ENCODE measurements at places on chromosomes 6 and 20.

DNA sequence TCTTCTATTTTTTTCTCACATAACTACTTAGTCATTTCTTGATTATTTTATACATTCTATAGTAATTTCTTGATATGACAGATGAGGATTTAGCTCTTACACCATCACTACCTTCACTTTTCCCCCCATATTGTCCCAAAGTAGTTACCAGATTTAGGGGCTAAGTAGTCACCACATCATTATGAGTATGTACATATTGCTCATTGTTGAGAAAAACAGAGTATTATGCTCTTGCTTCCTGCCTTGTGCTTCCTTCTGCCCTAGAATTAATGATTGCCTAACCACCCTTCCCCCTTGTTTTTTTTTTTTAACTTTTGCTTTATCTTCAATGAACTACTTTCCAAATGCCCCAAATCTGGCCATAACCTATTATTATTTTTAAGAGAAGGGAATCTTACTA lies 6.8 kb upstream of the HLA-B start:
- no peak for DNase-seq

GRCh38 chr20:51091406-51092195 lies 68.7 kb upstream of the KCNG1 start:
- DNase-seq, result no peak

DNA sequence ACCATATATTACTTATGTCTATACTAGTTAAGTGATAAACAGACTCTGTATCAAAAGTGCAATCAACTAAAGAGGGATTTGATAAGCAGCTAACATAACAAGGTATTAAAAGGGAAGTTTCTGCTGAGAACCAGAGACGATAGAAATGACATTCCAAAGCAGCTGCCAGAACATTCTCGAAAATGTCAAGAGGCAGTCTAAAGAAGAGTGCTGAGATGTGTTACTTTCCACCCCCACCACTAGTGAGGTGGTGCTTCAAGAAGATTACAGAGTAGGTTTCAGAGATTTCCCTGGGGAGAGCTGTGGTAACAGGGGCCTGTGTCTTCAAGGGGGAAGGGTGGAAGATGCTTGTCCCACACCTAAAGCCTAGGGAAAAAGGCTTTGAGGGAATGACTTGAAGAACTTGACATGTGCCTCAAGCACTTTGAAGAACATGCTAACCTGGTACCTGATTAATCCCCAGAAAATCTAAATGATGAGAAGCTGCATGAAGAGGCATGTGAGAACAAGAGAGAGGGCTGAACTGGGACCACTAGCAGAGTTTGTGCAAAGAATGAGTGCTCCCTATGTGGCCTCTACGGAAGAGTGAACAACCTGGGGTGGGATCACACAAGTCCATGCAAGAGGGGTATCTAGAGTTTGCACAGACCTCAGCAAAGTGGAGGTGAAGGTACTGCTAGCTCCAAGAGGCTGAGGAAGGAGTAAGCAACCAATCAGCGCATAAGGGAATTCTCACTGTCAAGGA lies 5.0 kb downstream of the FAM184A start:
- no peak for DNase-seq

DNA sequence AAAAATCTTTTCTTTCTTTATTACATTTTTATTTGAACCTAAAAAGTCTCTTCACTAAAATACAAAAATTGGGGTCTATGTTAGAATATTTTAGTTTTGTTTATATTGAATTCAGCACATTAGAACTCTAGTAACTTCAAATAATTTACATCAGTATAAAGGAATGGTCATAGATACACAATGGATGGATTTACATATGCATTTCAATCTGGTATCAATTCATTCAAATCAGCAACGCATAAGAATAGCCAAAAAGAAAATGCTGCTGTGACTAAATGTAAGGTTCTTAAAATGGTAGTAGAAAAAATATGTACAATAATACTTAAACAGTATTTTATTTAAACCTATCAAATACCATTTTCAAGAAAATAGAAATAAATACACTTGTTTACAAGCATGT lies 47.6 kb upstream of the MANEA start:
- DNase-seq, result no peak

DNA sequence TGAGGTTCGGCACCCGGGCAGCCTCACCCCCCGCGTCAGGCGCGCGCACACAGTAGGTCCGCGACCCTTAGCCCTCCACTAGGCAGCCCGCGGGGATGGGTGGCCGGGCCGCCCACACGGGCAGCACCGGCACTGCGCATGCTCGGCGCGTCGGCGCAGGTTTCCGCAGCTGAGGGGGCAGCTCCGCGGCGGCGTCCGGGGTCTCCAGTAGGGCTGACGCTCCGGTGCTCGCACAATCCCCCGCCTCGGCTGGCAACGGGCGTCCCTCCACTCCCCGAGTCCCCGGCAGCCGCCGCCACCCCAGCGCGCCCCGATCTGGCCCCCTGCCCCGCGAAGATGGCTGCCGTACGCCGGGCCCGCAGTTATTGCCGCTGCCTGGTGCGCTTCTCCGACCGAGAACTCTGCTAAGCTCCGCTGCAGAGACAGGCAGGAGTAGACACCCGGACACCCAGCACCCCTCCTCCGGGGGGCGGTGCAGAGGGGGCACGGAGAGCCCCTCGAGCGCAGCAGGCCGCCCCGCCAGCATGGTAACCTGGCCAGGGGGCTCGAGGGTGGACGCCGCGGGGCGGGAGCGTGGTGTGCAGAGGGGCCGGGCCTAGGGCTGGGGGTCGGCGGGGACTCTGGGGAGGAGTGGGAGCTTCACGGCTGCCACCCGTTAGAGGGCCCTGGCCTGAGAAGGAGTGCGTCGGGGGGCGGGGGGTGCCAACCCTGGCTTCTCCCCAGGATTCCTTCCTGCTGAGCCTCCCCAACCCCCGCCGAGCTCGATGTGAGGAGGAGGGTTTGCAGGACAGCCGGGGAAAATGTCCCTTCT lies at the start of gene FBXO9:
Gene FBXO9, plus strand, starts transcription at position 139 of the 811 bp plus-strand sequence. Its CDS starts 386 bp downstream, at position 525.
- peak; percentile 78 for DNase-seq

DNA sequence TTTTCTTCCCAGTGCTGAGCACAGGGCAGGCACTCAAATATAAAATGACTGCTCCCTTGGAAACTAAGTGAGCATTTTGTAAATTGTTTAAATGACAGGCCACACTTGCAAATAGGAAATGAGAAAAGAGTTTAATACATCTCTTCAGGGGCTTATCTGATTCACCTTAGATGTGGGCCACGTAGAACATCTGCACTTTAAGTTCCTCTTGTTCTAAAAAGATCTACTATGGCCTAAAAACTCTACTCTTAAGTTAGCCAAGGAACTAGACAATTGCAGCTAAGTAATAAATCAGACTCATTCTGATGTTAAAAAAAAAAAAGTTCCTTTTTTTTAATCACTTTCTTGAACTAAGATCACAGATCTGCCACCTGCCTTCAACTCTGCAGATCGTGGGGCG lies 126.3 kb downstream of the KIF16B start:
- no peak for DNase-seq

DNA sequence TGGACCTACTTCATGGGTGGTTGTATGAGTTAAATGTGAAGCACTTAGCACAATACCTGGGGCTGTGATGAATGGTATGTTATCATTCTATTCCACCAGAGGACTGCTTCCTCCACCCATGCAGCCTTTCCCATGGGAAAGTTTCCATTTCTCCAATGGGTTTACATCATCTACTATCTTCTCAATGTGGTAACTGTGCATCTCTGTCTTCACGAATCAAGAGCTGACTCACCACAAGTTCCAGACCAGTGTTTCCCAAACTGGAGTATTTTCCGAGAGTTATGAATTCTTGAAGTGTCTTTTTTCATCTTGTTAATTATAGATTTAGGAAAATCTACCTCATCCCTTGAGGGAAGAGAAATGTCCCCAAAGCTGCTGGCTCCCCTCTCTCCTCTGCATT lies 182.8 kb downstream of the UNC5CL start:
- DNase-seq, result no peak

- no peak for DNase-seq
Measured at GRCh38 chr6:34196833-34197195, 39.9 kb upstream of the HMGA1 start.

- DNase-seq, result no peak
Measured at GRCh38 chr20:63378626-63379025, 17.5 kb upstream of the CHRNA4 start.

- DNase-seq, result no peak
Measured at GRCh38 chr20:63967330-63968135, 2.2 kb downstream of the ZNF512B start.

DNA sequence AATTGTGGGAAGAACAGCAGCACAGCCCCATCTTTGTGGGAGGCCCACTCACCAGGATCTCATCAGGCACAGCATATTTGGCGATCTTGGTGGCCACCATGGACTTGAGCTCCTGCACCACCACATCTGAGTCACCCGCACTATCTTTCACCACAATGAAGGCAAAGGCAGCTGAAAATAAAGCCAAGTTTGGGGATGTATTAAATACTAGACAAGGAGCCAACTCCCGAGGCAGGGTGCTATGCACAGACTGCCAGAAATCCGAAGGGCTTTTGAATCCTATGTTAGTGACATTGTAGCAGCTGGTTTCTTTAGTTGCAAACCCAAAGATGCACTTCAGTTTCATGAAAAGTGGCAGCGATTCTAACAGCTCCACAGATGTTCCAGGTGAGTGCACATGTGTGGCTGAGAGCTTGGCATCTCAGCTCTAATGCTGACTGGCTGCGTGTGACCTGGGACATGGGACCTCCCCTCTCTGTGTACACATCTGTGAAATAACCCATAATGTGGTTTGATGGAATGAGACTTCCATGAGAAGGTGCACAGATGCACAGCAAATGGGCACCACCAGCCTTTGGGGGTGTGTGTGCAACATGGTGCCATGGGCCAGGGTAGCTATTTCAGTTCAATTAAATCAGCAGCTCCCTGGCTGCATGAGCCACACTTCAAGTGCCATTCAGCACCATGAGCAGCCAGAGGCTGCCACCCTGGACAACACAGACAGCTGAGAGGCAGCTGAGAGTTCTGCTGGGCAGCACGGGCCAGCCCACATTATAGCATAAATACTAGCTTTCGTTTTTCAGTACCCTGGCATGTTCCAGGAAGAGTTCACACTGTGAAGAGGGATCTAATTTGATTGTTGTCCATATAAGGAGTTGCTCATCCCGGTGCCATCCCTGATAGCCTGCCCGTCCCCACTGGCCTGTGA lies 16.9 kb upstream of the APMAP start:
- DNase-seq, result no peak

GRCh38 chr20:41279546-41280225 lies 37.8 kb downstream of the ZHX3 start:
- DNase-seq, result no peak

DNA sequence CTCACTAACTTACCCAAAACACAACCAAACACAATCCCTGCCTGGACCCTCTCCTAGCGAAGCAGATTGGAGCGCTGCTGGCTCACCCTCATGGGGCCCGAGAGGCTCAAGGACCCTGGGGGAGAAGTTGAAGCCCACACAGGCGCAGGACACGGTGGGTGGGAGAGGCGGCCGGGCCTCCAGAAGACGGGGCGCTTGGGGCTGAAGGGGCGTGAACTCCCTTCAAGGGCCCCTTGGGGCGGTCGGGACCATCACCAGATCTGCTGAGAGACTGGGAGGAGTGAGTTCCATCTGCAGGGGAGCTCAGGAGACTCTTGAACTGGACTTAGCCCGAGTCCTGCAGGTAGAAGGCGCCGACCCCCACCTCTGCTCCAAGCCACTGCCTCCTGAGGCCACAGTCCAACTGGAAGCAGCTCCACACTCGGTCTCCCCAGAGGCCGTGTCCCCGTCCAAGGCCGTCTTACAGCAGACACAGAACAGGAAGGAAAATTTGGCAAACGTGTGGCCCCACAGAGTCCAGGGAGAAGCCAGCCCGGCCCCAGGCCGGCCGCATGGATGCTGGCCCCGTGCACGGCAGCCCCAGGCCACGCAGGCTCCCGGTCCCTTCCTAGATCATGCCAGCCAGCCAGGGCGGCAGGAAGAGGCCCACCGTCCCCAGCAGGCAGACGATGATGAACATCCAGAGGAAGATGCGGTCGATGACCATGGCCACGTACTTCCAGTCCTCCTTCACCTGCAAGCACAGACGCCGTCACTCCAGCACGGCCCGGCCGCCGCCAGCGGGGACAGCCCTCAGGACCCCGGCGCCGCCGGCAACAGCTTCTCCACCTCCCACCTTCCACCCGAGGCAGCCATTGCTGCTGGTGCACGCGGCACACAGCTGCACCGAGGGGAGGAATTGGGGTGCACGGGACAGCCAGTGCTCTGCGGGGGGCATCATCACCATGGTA lies 14.7 kb downstream of the CHRNA4 start:
- DNase-seq, result no peak

GRCh38 chr20:34110745-34111641 lies 1.1 kb downstream of the EIF2S2 start:
- DNase-seq, result peak; percentile 34

DNA sequence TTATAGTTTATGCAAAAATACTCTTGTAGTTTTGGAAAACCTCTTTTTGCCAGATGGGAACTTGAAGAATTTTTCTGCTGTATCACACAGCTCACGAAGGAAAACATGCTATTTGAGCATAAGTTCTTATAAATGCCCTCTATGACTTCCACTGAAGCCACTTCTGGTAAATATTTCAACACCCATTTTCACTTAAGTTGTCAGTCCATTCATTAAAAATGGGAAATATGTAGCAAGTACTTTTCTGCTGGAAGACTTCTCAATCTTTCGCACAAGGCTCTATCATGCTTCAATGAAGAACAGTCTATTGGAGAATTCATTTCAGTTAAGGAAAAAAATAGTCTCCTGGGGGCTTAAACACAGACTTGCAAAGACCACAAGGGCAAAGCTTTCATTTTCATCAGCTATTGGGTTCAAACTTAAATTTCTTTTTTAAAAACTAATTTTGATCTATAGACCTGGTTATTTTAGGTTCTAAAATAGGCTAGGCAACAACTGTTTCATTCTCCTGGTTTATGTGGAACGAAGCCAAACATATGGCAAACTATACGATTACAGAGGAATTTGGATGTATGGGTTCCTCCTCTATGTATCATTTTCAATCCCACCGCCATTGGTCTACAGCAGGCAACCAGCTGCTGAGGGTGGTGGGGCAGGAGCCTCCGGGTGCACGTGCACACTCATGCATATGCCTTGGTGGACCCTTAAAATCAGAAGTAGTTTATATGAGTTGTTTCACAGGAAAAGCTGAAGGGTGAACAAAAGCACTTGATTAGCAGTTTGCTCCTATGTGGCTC lies 38.7 kb downstream of the LAMA4 start:
- no peak for DNase-seq

DNA sequence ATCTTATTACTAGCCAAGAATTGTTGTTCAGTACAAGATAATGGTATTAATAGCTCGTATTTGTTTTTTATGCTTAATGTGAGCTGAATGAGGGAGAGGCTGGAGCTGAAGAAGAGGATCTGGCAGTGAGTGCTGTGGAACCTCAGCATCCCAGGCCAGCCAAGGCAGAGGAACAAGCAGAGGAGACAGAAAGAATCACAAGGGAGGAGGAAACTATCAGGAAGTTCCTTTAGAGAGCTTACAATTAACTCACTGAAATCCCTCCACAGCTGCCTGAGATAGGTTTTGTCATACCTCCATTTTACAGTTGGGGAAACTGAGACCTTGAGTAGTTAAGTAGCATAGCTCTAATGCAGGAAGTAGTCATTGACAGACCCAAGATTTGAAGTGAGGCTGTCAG lies 39.9 kb upstream of the TULP4 start:
- DNase-seq, result no peak
